Activated T-cell treated with anti-CD3 and anti-CD28 coated beads, Interleukin-2, amount 50 U/mL, for 1 hour (primary cell): ENCODE measurements at places on chromosomes 13 and 19.

GRCh38 chr19:47758443-47758804 is 13.1 kb downstream of the NOP53 start:
- no peak for DNase-seq

- DNase-seq: no peak
Observed at GRCh38 chr13:40094056-40094455, 438.6 kb downstream of the COG6 start.

GRCh38 chr13:83117046-83117445 is 765.2 kb downstream of the SLITRK1 start:
- no peak for DNase-seq

- DNase-seq: no peak
Observed at GRCh38 chr19:40990972-40991381, at the start of gene CYP2B6. Gene CYP2B6 (plus strand): TSS chr19:40991282. CDS start chr19:40991306, 24 bp downstream.

DNA sequence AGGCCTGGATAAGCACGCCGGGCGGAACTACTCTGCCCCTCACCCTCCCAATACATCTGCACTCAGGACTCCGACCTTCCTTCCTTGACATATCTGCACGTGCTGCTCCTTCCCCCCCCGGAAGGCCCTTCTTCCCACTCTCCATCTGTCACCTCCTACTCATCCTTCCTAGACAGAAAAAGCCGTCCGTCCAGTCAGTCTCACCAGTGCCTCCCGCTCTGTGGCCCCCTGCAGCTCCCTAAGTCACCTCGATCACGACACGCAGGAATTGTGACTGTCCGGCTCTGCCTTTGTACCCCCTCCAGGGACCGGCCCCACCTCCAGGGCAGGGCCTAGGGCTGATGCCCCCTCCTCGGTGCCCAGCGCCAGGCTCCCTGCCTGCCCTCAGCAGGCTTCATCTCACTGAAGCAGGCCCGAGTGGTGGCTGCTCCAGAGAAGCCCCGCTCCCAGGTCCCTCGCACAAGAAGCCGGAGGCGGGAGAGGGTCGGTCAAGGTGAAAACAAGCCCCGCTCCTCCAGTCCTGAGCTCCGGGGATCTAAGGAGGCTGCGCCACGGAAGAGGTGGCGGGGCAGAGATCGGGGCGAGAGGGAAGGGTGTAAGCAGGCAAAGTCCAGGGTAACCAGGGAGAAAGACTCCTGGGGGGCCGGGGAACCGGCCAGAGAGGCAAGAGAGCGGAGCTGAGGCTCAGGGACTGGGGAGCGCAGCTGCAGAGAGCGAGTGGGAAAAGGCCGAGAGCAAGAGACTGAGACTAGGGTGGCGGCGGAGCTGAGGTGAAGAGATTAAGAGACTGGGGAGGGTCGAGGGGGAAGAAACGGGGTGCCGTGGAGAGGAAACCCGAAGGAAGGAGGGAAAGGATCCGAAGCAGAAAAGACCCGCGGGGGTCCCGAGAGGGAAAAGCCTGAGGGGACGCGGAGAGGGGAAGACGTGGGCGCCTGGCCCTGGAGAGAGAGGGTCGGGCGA is 1.1 kb downstream of the PPP6R1 start:
- peak; percentile 47 for DNase-seq

- no peak for DNase-seq
Observed at GRCh38 chr19:48914181-48914580, 14.1 kb downstream of the NUCB1 start.

GRCh38 chr13:111216166-111216960 is 101.3 kb downstream of the ARHGEF7 start:
- peak; percentile 57 for DNase-seq

DNA sequence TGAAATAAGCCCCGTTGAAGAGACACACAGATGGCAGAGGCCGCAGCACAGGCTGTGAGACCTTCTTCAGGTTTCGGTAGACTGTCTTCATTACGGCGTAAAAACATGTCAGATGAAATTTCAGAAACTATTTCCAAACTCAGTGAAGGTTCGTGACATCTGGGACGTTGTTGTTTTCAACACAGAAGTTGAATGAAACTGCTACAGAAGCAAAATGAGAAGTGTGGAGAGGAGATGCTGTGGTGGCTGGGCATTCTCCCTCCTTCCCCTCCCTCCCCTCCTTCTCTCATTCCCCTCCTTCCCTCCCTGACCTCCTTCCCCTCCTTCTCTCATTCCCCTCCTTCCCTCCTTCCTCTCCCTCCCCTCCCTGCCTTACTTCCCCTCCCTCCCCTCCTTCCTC is 113.6 kb downstream of the ATP11A start:
- DNase-seq: no peak
